Left renal pelvis (tissue), 4 donors: ENCODE measurements at places on chromosomes 4 and X. TPM values are rescaled to one million over a fixed set of nuclear protein-coding genes. Genes with fewer than 3 reads are reported as not detected.

VSIG4 gene
- 5.7 TPM for polyA plus RNA-seq

RBMXL3 gene
- not detected for polyA plus RNA-seq

SRP72 gene
- polyA plus RNA-seq: 148 TPM

MAGEB5 gene
- not detected for polyA plus RNA-seq

PAGE5 gene
- polyA plus RNA-seq: not detected

STK26 gene
- polyA plus RNA-seq: 16.0 TPM

AKAP17A gene
- 40.0 TPM for polyA plus RNA-seq

WNK3 gene
- polyA plus RNA-seq: 5.1 TPM

POLN gene
- polyA plus RNA-seq: 6.7 TPM

CABS1 gene
- polyA plus RNA-seq: not detected

USP17L5 gene
- polyA plus RNA-seq: not detected

SUPT20HL1 gene
- polyA plus RNA-seq: not detected

SLITRK4 gene
- polyA plus RNA-seq: 16.3 TPM

CASP3 gene
- 35.1 TPM for polyA plus RNA-seq

IBSP gene
- not detected for polyA plus RNA-seq

MUC7 gene
- not detected for polyA plus RNA-seq

GUCY1A1 gene
- 65.4 TPM for polyA plus RNA-seq

FHDC1 gene
- polyA plus RNA-seq: 4.2 TPM

CFI gene
- 77.5 TPM for polyA plus RNA-seq
